Stimulated activated CD8-positive, alpha-beta memory T cell treated with anti-CD3 and anti-CD28 coated beads, Interleukin-4, amount 100 ng/mL, for 1 hour (primary cell): ENCODE measurements at places on chromosomes 2 and 18.

DNA sequence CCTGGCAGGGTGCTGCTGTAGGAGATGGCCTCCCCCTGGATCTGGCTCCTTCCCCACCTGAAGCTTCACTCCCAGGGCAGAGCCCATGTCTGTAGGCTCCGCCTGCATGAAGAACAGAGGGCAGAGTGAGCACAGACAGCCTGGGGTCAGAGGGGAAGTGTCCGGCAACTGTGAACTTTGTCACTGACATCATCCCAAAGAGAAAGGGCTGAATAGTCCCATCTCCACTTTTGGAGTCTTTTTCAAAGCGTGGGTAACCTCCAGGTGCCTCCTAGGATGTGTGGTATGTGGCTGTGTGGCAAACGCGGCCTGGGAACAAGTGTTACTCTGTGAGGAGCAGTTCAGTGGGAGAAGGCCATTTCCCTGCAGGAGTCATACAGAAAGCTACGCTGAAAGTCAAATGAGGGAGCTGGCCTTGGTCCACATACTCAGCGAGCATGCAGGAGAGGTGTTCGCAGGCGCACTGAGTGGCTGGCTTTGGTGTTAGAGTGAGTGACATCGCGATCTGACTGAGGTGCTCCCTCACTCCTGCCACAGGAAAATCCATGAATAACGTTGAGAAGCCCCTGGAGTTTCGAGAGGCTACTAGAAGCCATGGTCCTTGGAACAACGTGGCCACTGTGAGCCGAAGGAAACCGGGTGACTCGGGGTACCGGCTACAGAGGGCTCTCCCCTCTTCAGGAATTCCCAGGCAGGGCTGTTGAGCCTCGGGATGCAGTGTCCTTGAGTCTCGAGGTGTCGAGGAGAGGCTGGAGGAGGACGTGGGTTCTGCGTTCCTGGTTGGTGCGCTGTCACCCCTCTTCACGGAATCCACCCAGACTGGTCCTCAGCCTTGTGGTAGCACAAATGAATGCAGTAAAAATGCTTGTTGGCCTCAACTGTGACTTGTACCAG is 54.7 kb downstream of the CABLES1 start:
- no peak for DNase-seq

DNA sequence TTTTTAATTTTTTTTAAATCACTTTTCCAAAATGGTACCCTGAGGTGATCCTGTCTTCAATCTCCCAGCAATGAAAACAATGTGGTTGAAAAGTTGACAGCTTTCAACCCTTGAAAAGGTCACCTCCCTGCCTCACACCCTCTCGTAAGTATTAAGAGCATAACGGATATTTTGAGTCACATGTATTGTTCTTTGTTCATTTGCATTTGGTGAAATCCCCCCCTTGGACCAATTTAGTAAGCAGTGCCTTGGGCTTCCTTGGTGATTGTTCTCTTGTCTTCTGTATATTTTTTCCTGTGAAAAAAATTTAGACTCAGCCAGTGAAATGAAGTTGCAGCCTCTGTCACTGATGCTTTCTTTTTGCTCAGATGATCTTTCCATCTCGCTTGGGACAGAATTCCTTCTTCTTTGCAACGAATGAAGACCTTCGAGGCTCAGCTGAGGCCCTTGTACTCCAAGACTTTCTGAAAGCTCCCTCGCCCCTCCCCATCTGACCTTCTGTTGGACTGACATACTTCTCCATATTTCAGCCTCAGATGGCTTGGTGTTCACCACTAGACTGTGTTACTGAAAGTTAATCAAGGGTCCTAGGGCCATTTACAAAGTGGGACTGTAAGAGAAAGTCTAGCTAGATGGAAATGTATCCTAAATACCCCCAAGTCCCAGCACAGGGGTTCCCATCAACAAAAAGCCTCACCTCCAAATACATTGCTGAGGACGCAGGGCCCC is 158.4 kb downstream of the BCL2 start:
- DNase-seq: no peak

GRCh38 chr2:3001615-3002560 is 375.7 kb downstream of the EIPR1 start:
- no peak for DNase-seq

GRCh38 chr18:75139226-75139911 is 69.6 kb downstream of the PTGR3 start:
- DNase-seq: no peak
